ENCODE measurements at places on chromosomes 7 and 10. TPM values are rescaled to one million over a fixed set of nuclear protein-coding genes. Genes with fewer than 3 reads are reported as not detected.
A peak's percentile ranks its signal among the peaks of the same experiment; 100 is the strongest.

DNA sequence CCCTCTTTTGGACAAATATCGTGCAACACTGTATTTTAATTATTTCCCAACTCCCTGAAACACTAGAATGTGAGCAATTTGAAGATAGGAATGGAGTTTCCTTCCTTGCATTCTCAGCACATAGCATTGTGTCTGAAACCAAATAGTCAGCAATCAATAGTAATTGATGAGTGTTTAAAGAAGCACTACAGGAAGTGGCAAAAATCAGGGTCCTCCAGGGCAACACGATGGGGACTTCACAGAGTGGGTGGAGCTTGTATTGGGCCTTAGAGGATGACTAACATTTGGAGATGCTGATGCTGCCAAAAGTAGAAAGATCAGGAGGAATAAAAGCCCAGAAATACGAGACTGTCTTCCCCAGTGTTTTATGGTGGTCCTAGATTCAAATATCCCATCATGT, 94.9 kb downstream of the NPSR1 start:
- no peak for DNase-seq
- peak overlapping the region; percentile 80 for H3K27ac ChIP-seq
- no peak overlapping the region for H3K4me3 ChIP-seq
- peaks cover 77% of the 10 kb centered on the region for H3K4me1 ChIP-seq

DNA sequence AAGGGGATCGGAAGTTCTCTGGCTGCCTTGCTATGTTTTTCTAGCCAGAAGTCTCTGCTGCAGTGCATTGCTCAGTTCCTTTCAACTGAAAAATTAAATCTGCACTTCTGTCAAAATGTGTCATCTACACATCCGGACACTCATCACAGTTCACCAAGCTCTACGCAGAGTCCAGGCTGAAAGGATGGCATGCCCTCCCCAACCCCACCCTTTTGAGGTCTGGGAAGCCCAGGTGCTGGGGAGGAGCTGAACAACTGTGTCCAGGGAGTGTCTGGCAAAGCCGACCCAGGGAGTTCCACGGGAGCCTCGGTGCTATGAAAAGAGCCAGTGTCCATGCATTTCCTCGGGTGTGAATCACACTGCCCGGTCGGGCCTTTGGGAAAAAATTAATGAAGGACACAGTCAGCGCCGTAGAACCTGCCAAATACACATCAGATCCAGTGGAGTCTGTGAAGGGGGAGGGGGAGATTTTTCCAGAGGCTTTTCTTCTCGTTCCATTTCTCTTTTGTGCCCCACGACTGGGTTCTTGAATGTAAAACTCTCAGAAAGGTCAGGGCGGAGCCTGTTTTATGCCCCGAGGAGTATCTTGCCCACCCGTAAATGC, 757 bp upstream of the PALS2 start:
- peaks cover 29% of the 10 kb centered on the region for H3K4me1 ChIP-seq
- H3K36me3 ChIP-seq, result no peaks in the 10 kb centered on the region
- H3K27me3 ChIP-seq, result peaks cover 29% of the 10 kb centered on the region
- H3K4me3 ChIP-seq, result peak overlapping the region; percentile 66

GRCh38 chr10:92432596-92432995, 141.3 kb downstream of the IDE start:
- no peaks in the 10 kb centered on the region for H3K27me3 ChIP-seq
- no peak overlapping the region for H3K27ac ChIP-seq
- no peaks in the 10 kb centered on the region for H3K4me1 ChIP-seq

MACC1 gene
- not detected for total RNA-seq

FAM131B gene
- 0.07 TPM for total RNA-seq

DNA sequence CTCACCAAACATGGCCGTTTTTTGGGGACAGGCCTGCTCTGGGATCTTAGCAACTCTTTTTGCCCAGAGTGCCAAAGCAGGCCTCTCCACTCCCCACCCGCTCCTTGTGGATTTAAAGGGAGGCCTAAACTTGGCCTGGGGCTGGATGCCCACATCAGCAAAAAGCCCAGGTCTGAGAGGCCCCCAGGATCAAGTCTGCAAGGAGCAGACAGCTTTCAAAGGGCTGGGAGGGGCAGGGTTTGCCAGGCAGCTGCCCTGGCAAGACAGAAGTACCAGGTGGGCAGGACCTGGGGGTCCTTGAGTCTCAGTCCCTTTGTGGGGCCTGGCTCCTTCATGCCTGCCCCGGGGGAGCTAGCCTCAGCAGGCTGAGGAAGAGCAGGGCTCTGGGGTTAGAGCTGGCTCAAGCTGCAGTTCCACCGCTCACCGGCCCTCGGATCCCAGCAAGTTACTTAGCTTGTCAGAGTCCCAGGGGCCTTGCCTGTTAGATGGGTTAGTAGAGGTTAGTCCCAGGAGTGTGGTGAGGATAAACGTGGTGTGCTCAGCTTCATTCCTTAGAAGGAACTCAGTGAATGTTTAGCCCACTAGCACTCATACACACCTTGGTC, 56.2 kb downstream of the ARHGAP22 start:
- DNase-seq, result no peak
- H3K27ac ChIP-seq, result no peak overlapping the region
- no peaks in the 10 kb centered on the region for H3K4me1 ChIP-seq
- H3K27me3 ChIP-seq, result peaks cover 15% of the 10 kb centered on the region
- no peaks in the 10 kb centered on the region for H3K36me3 ChIP-seq

Data from HepG2 (cell line).